Activated CD8-positive, alpha-beta T cell treated with anti-CD3 and anti-CD28 coated beads, Interleukin-2, amount 10 ng/mL, durations not matched to agents 7 days and 5 days (primary cell): ENCODE measurements at places on chromosomes 11 and 22.
A peak's percentile ranks its signal among the peaks of the same experiment; 100 is the strongest.

DNA sequence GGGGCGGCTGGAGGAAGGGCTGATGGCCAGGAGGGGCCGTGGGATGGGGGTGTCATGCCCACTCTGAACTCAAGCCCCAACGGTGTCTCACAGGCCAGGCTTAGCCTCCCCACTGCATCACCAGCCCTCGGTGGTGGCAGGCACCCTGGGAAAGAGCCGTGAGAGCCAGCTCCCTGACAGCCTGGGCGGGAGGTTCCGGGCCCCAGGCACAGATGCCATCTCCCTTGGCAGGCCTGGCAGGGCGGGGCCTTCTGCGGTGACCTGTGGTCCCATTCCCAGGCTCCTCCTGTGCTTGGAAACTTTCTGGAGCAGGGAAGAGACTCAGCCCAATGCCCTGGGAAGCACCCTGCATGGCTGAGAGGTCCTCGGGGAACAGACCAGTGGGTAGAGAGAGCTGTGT is 4.8 kb downstream of the PHLDA2 start:
- peaks cover 23% of the 10 kb centered on the region for H3K27me3 ChIP-seq
- no peaks in the 10 kb centered on the region for H3K36me3 ChIP-seq
- DNase-seq = no peak
- H3K4me3 ChIP-seq = no peak overlapping the region
- peaks cover 15% of the 10 kb centered on the region for H3K4me1 ChIP-seq

DNA sequence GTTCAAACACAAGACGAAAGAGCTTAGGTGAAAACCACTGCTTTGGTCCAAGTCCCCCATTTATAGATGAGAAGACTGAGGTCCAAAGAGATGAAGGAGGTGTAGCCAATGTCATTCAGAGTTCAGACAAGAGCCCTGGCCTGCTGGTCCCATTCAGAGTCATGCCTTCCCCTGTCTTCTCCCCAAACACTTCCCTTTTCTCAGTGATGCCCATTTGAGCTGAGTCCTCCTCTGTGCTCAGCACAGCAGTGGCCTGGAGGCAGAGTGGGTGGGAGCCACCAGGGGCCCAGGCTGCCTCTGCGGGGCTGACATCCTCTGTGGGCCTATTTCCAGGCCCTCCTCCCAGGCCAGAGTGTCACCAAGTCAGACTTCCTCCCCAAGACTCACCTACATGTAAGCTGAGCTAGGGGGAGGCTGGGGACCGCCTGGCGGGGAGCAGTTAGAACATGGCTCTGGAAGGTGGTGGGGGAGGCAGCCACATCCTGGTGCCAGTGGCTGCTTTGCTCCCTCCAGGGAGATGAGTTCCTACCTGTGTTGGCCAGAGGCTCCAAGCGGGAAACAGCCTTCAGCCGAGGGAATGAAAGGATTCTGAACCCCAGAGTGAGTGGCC is 22.4 kb upstream of the LRRC10B start:
- no peak for DNase-seq
- no peak overlapping the region for H3K27ac ChIP-seq
- no peaks in the 10 kb centered on the region for H3K4me1 ChIP-seq
- H3K4me3 ChIP-seq = no peak overlapping the region
- no peaks in the 10 kb centered on the region for H3K36me3 ChIP-seq

- peaks cover 46% of the 10 kb centered on the region for H3K36me3 ChIP-seq
- DNase-seq = no peak
- H3K4me1 ChIP-seq = peaks cover 23% of the 10 kb centered on the region
- H3K4me3 ChIP-seq = no peak overlapping the region
- H3K27ac ChIP-seq = peak overlapping the region; percentile 69
- no peaks in the 10 kb centered on the region for H3K27me3 ChIP-seq
These were observed 64.9 kb downstream of the SPECC1L start for GRCh38 chr22:24335496-24335895.

- H3K4me3 ChIP-seq = no peak overlapping the region
- H3K27ac ChIP-seq = no peak overlapping the region
- no peaks in the 10 kb centered on the region for H3K27me3 ChIP-seq
- DNase-seq = no peak
- no peaks in the 10 kb centered on the region for H3K4me1 ChIP-seq
These were observed 32.8 kb downstream of the C2CD3 start for GRCh38 chr11:74138021-74138420.

GRCh38 chr22:22403771-22404170 is 104.8 kb downstream of the ZNF280B start:
- no peaks in the 10 kb centered on the region for H3K4me1 ChIP-seq
- no peak overlapping the region for H3K27ac ChIP-seq
- no peaks in the 10 kb centered on the region for H3K36me3 ChIP-seq
- DNase-seq = peak; percentile 11

GRCh38 chr22:45179276-45180049 is 15.7 kb downstream of the NUP50 start:
- peak overlapping the region; percentile 78 for H3K27ac ChIP-seq
- DNase-seq = peak; percentile 55
- H3K27me3 ChIP-seq = no peaks in the 10 kb centered on the region
- no peak overlapping the region for H3K4me3 ChIP-seq
- peaks cover 88% of the 10 kb centered on the region for H3K36me3 ChIP-seq

GRCh38 chr22:43823353-43823908 is 11.3 kb upstream of the EFCAB6 start:
- no peaks in the 10 kb centered on the region for H3K4me1 ChIP-seq
- H3K27me3 ChIP-seq = peaks cover 3% of the 10 kb centered on the region
- H3K4me3 ChIP-seq = no peak overlapping the region
- no peak for DNase-seq
- H3K36me3 ChIP-seq = no peaks in the 10 kb centered on the region

- no peaks in the 10 kb centered on the region for H3K27me3 ChIP-seq
- H3K36me3 ChIP-seq = no peaks in the 10 kb centered on the region
- no peak overlapping the region for H3K4me3 ChIP-seq
- no peak for DNase-seq
These were observed 9.7 kb downstream of the LRFN4 start for GRCh38 chr11:66866511-66866986.

GRCh38 chr11:74493791-74494630 is 487 bp upstream of the LIPT2 start:
- H3K4me3 ChIP-seq = peak overlapping the region; percentile 75
- DNase-seq = no peak
- peaks cover 18% of the 10 kb centered on the region for H3K4me1 ChIP-seq
- no peaks in the 10 kb centered on the region for H3K36me3 ChIP-seq
- peak overlapping the region; percentile 76 for H3K27ac ChIP-seq

DNA sequence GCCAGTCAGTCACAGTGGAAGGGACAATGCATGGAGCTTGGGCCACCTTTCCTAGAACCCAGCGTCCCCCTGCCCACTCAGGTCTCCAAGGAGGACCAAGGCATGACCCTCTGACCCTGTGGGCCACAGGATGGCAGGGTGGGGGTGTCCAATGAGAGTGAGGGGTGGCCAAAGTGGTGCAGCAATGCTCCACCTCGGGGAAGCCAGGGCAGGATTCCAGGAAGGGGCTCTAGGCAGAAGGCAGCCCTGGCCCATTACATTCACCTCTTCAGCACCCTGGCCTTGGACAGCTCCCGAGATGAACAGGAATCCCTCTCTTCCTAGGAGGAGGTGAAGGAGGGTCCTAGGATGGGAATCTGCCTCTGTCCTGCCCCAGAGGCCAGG is 597.5 kb downstream of the BRD1 start:
- H3K27me3 ChIP-seq = no peaks in the 10 kb centered on the region
- no peaks in the 10 kb centered on the region for H3K36me3 ChIP-seq
- H3K4me3 ChIP-seq = no peak overlapping the region
- H3K27ac ChIP-seq = no peak overlapping the region
- no peaks in the 10 kb centered on the region for H3K4me1 ChIP-seq

- no peaks in the 10 kb centered on the region for H3K4me1 ChIP-seq
- H3K27ac ChIP-seq = no peak overlapping the region
- H3K27me3 ChIP-seq = no peaks in the 10 kb centered on the region
- no peak for DNase-seq
- H3K36me3 ChIP-seq = no peaks in the 10 kb centered on the region
These were observed 350.3 kb upstream of the MPPED2 start for GRCh38 chr11:30936491-30936890.

GRCh38 chr11:1006762-1007161 is 29.8 kb downstream of the MUC6 start:
- no peak for DNase-seq
- H3K4me1 ChIP-seq = no peaks in the 10 kb centered on the region
- H3K27me3 ChIP-seq = no peaks in the 10 kb centered on the region
- H3K36me3 ChIP-seq = peaks cover 13% of the 10 kb centered on the region

- H3K36me3 ChIP-seq = no peaks in the 10 kb centered on the region
- H3K27me3 ChIP-seq = peaks cover 2% of the 10 kb centered on the region
These were observed 640 bp upstream of the VSIG10L2 start for GRCh38 chr11:125945011-125945796.

GRCh38 chr22:23128269-23129108 is 13.3 kb downstream of the RSPH14 start:
- DNase-seq = peak; percentile 80
- H3K27me3 ChIP-seq = no peaks in the 10 kb centered on the region
- no peaks in the 10 kb centered on the region for H3K36me3 ChIP-seq

DNA sequence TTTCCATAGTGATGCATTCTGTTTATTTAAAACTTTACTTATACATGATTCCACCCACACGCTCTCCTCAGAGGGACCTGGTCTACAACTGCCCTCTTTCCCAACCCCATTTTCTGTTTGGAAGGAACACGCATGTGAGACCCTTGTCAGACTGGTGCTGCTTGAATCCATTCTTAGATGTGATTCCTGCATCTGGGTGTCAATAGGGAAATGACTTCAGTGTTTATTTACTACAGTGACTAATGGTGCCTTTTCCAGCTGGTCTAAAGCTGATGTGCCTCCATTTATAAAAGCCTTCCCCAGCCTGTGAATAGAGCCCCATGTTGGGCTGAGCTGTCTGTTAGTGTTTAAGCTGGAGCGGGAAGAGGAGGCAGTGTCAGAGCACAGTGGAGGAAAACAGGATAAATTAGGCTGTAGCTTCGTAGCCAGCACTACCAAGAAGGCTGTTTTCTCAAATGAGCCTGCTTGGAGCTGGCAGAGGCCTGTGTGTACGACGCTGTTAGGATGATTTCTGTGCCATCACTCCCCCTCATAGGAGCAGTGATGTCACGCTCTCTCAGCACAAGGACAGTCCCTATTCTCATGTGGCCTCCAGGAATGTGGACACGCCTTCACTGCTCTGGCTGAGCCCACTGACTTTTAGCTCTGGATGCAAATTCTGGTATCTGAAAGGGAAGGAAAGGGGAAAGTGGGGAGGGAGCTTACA is 18.9 kb upstream of the C11orf96 start:
- H3K27ac ChIP-seq = no peak overlapping the region
- no peaks in the 10 kb centered on the region for H3K27me3 ChIP-seq
- no peak for DNase-seq
- H3K4me3 ChIP-seq = no peak overlapping the region
- peaks cover 5% of the 10 kb centered on the region for H3K4me1 ChIP-seq
- H3K36me3 ChIP-seq = peaks cover 19% of the 10 kb centered on the region

DNA sequence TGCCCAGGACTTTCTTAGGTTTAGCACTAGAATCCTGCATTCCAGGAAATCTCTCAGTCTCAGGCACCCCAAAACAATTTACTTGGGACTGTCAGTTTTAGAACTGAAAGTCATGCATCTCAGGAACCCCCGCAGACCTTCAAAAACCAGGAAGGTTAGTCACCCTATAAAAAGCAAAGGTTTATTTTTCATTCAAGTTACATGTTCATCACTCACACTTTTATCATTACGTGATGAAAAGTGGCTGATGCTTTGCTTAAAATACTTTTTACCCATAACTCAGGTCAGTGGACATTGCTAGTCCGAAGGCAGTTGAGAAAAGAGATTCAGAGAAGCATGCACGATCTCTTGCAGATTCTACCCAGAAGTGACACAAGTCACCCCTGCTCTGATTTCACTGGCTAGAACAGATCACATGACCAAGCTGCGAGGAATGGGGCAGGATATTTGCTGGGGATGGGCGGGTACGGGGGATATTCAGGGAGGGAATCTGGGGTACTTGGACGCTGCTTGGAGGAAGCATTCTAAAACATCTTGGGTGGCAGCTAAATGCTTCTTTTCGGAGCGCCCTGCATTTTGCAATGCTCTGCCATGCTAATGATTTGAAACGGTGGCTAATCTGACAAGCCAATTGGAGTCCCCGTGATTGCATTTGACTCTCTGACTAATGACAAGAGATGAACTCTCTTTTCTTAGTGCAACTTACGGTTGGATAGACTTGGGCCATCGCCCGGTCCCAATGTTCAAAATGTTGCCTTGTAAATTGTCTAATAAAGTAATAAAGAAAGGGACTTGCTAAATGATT is 110.2 kb downstream of the MIAT start:
- no peak overlapping the region for H3K27ac ChIP-seq
- peaks cover 3% of the 10 kb centered on the region for H3K36me3 ChIP-seq
- no peak overlapping the region for H3K4me3 ChIP-seq
- DNase-seq = no peak
- peaks cover 19% of the 10 kb centered on the region for H3K4me1 ChIP-seq

GRCh38 chr11:94049351-94049750 is 28.2 kb downstream of the HEPHL1 start:
- peaks cover 2% of the 10 kb centered on the region for H3K27me3 ChIP-seq
- H3K27ac ChIP-seq = no peak overlapping the region
- H3K4me3 ChIP-seq = no peak overlapping the region
- H3K36me3 ChIP-seq = no peaks in the 10 kb centered on the region
- no peak for DNase-seq

DNA sequence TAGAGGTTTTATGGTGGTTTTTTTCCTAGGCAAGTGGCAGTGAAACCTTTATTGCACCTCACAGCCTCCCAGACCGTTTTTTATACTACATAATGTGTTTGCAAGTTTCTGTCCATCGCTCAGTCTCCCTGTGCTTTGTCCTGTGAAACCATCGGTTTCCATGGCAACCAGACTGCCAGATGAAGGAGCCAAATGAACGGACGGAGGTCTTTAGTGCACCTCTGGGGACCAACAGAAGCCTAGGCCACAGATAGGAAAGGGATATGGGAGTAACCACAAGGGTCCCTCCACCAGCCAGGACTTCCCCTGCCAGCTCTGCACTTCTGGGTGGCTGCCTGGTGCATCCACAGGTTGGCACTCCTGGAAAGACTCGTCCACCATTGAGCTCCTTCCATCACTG is 165.0 kb downstream of the CHST1 start:
- H3K4me1 ChIP-seq = no peaks in the 10 kb centered on the region
- H3K27me3 ChIP-seq = peaks cover 14% of the 10 kb centered on the region
- DNase-seq = no peak
- no peak overlapping the region for H3K27ac ChIP-seq
- no peak overlapping the region for H3K4me3 ChIP-seq
